ENCODE measurements at places on chromosomes 4 and X.

DNA sequence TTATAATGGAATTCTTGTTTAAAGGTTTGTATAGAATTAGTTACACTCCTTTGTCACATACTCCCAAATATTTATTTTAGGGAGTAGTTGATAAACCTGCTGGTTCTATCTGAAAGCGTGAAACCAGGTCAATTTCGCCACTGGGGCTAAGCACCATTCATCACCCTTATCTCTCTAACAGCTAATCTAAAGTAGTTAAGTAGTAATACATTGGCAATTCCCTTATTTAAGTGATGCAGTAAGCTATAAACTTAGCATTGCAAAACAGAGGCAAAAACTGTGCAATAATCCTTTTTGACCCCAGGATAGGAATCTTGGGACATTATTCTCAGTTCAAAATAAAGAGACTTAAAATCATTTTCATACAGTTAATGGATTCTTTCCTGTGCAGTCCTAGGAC lies 33.7 kb upstream of the PTPN13 start:
- no peak for DNase-seq

GRCh38 chr4:142372530-142373260 lies 473.4 kb downstream of the INPP4B start:
- DNase-seq: no peak

GRCh38 chrX:20267931-20268701 lies 1.4 kb upstream of the RPS6KA3 start:
- DNase-seq: peak; percentile 22

DNA sequence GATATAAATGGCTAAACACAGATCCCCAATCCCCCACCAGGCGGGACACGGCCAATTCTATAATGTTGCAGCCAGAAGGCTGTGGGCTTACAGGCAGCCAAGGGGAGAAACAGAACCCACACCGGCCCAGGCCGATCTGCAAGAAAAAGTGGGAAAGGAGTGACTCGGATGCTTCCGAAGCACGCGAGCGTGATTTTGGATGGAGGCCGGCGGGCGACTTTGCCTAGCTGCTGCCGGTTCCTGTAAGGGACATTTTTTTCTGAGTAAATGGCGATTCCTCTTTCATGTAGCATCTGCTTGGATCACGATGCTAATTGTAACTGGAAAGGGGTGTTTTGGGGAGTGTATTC lies 470.2 kb downstream of the PCDH19 start:
- no peak for DNase-seq
